ENCODE measurements at places on chromosomes 4 and X. TPM values are rescaled to one million over a fixed set of nuclear protein-coding genes. Genes with fewer than 3 reads are reported as not detected.

GRCh38 chr4:113349430-113349829 lies 300.0 kb downstream of the ANK2 start:
- DNase-seq = no peak

GLRA2 gene
- total RNA-seq = not detected

DNA sequence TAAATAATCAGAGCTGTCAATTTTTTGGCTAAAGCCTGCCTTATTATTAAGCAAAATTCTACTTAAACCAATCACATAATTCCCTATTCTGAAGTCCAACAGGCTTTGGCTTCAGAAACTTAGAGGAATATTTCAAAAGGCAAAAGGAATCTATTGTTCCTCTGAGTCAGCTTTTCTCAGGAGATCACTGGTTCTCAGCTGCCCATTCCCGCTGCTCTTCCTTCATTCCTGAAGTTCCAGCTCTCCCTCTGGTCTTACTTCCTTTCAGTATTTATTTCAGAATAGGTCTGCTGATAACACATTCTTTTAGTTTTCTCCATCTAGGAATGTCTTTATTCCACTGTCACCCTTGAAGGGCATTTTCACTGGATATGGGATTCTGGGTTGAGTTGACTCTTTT lies 133.7 kb downstream of the SOWAHB start:
- no peak for DNase-seq

DNA sequence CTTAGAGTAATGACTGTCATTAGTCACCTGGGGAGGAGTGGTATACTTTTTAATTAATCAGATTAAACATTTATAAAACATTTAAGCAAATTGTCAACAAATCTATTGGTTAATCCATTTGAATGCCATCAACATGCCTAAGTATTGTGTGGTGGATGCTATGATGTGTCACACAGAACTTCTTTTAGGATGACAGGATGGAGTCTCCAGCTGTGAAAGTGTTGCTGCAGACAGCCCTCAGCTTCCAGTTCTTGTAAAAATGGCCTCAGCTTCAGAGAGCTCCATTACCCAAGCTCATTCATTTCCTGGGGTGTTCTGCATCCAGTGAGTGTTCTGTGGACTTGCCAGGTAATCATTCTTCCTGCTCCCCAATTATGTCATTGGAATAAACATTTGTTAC lies 74.3 kb upstream of the CLNK start:
- no peak for DNase-seq

- peak; percentile 55 for DNase-seq
These were observed 722 bp upstream of the EFHC2 start for GRCh38 chrX:44344194-44344593.

EREG gene
- total RNA-seq = 0.07 TPM

ERCC6L gene
- total RNA-seq = 6.5 TPM

GRCh38 chrX:119236623-119237561 lies 807 bp downstream of the PGRMC1 start:
- peak; percentile 27 for DNase-seq

SSX4B gene
- total RNA-seq = not detected

- DNase-seq = peak; percentile 39
These were observed 82.1 kb downstream of the SLC39A8 start for GRCh38 chr4:102263024-102263787.

ARHGAP36 gene
- not detected for total RNA-seq

GRCh38 chr4:176579226-176579625 lies 213.5 kb downstream of the VEGFC start:
- no peak for DNase-seq

RRH gene
- total RNA-seq = not detected

CXCL10 gene
- total RNA-seq = 2.9 TPM

RIBC1 gene
- 0.46 TPM for total RNA-seq

- DNase-seq = no peak
These were observed 20.5 kb downstream of the ARSJ start for GRCh38 chr4:113958766-113959538.

DNA sequence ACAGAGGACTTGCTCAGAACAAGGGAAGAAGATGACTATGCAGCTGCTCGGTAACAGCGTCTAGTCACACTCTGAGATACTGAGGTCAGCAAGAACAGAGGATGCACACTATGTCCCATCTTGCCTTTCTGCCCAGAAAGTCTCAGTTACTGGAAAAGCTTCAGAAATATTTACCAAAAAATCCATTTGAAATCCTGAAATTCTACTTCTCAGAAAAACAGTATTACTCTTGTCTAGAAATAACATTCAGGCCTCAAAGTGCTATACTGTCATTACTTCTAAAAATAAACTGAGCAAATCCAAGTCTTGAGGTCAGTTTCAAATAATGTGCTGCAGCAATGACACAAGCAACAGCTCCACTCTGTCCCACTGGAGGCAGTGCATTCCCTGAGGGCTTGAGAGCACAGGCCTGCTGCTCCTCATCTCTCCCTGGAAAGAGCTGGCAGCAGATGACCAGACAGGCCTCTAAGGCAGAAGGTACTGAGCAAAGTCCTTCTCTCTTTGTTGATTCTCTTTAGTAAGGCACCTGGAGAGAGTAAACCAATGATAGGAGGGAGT lies 76.9 kb downstream of the CAMK2D start:
- DNase-seq = peak; percentile 37

POLN gene
- 4.6 TPM for total RNA-seq

DNA sequence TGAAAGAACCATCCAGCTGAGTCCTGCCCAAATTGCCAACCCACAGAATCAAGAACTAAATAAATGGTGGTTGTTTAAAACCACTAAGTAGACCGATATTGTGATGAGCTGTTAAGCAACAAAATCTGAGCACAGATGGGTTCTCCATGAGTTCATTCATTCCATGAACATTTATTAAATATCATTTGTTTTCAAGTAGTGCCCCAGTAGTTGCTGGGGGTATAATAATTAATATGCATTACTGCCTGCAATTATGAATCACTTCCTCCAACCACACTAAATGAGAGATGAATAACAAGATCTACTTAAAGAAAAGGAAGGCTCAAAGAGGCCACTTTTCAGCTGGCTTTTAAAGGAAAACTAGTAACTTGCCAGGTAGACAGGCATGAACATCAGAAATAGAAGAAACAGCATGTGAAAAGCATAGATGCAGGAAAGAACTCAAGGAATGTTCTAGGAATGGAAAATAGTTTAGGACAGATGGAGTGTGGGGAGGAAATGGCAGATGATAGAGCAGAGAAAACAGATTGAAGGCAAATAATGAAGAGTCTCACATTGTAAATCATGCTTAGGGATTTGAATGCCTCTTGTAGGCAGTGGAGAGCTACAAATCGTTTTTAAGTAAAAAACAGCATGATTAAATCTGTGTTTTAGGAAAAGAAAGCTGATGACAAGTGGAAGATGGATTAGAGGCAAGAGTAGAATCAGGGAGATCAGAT lies 641.7 kb upstream of the DIPK2B start:
- no peak for DNase-seq

NOX1 gene
- total RNA-seq = not detected

MEPE gene
- total RNA-seq = not detected

CPEB2 gene
- 13.5 TPM for total RNA-seq

RTL5 gene
- 0.74 TPM for total RNA-seq

DNA sequence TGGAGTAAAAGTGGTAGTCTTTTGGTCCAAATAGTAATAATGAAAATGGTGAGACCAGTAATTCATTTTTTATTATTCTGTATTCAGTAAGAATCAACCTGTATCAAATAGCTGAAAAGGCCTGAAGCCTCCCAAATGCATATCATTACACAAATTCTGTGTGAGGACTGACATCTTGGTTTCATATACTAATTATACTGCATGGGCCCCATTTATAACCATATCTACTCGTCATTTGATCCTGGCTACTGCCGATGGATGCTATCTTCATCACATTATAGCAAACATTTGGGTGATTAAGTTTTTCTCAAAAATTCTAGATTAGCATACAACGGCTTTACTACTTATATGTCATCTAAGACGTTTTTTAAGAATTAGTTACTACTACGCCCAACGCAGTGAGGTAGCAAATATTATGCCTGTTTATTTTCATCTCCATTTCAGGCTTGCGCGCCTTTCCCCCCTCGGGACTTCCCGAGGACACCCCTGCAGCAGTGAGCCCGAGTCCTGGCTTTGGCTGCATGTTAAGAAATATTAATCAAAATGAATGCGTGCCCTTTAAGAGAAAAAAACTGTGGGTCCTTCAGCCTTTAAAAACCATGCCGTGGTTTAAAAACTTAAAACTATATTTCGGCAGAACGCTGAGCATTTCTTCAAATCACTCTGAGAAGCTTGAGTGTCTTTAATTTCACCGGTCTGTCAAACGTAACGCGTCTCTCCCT lies 814 bp upstream of the MMAA start:
- no peak for DNase-seq
